ENCODE measurements at places on chromosomes 3 and 15.

- DNase-seq: no peak
Observed at GRCh38 chr15:57550640-57551039, 41.1 kb upstream of the MYZAP start.

DNA sequence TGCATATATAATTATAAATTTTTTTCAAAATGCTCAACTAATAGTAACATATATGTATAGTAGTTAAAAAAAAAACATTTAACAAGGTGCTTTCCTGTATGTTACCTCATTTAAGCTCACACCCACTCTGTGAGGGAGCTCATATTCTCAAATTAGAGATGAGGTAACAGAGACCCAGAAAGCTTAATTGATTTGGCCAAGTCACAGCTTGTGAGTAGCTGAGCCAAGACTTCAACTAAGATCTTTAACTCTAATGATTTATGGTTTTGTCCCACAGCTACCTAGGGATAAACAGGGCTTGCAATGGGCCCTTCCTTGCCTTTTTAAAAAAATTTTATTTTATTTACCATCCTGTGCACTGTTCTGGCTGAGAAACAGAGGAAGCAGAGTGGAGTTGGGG lies 230.0 kb upstream of the GOLIM4 start:
- DNase-seq: no peak

GRCh38 chr3:196684548-196685407 lies 27.3 kb downstream of the CEP19 start:
- DNase-seq: peak; percentile 33

- no peak for DNase-seq
Observed at GRCh38 chr15:91592567-91592966, 260.9 kb upstream of the SLCO3A1 start.

DNA sequence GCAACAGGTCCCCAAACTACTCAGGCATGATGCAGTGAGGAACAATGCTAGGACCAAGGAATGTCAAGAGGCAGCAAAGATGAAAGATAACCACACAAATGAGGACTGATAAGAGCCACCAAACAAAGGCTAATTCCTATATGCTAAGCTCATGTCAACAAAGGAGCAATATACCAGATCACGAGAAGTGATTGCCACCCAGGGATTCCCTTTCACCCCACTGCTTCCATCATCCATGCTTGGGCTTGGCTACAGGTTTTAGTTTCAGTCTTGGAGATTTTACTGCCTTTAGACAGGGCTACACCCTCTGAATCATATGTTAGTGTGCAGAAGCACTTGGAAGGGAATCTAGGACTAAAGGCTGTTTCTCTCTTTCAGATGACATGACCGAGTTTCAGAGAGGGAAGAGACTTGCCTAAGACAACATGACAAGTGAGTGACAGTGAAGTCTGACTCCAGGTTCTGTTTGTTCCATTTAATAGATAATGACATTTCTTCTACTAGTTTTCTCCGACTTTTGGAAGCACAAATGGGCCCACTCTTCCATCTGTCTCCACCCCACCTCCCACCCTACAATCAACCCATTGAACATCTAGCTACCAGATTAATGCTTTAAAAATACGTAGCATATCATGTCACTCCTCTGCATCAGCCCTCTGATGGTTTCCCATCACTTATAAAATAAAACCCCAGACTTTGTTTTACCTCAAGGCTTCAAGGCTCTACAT lies 173.5 kb upstream of the LRRN1 start:
- DNase-seq: no peak

DNA sequence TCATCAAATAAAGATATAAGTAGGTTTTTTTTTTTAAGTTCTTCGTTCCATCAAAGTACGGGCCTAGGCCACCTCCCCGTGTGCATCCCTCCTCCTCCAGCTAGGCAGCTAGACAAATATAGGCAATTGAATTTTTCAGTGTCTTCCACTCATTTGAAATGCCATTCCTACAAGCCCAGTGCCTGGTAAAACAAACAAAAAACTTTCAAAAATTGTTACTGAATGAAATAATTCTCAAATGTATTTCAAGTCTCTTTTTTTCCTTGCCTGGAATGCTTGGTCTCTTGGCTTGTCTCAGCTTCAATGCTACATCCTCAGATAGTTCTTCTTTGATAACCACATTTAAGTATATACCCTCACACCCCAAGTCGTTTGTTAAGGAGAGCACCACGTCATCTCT lies 3.8 kb downstream of the EIF2AK4 start:
- no peak for DNase-seq

- no peak for DNase-seq
Observed at GRCh38 chr3:69944931-69945493, 54.5 kb upstream of the SAMMSON start.

- no peak for DNase-seq
Observed at GRCh38 chr3:14441240-14441919, 39.0 kb downstream of the SLC6A6 start.

- no peak for DNase-seq
Observed at GRCh38 chr3:98482717-98483482, 14.6 kb upstream of the OR5K2 start.

GRCh38 chr3:5058471-5058951 lies 63.6 kb upstream of the ARL8B start:
- no peak for DNase-seq

DNA sequence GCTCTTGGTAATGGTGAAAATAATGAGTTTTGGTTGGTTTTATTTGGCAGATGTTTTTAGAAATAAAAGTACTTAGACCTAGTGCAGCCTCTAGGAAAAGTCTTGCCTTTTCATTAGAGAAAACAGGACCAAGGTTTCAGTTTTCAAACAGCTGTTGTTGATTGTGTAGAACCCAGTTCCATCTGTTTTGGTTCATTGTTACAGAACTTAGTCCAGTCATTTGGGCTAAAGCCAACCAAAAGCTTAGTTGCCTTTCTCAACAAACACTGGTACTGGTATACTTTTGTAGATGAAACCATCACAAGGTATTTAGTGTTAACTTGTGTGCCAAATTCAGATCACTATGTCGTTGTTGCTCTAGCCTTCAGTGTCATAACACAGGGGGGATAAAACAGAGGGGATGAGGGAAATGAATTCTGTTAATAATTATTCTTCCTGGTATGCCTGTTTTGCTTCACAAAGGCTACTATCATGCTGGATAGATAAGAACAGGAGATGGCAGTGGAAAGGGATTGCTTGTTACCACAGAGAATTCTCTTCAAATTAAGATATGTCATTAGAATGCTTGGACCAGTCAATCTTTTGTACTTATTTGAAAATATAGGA lies 12.6 kb upstream of the APH1B start:
- no peak for DNase-seq

GRCh38 chr15:67370206-67370954 lies 115.8 kb downstream of the IQCH start:
- DNase-seq: no peak

- DNase-seq: no peak
Observed at GRCh38 chr3:129992781-129993180, 18.3 kb downstream of the TRH start.

DNA sequence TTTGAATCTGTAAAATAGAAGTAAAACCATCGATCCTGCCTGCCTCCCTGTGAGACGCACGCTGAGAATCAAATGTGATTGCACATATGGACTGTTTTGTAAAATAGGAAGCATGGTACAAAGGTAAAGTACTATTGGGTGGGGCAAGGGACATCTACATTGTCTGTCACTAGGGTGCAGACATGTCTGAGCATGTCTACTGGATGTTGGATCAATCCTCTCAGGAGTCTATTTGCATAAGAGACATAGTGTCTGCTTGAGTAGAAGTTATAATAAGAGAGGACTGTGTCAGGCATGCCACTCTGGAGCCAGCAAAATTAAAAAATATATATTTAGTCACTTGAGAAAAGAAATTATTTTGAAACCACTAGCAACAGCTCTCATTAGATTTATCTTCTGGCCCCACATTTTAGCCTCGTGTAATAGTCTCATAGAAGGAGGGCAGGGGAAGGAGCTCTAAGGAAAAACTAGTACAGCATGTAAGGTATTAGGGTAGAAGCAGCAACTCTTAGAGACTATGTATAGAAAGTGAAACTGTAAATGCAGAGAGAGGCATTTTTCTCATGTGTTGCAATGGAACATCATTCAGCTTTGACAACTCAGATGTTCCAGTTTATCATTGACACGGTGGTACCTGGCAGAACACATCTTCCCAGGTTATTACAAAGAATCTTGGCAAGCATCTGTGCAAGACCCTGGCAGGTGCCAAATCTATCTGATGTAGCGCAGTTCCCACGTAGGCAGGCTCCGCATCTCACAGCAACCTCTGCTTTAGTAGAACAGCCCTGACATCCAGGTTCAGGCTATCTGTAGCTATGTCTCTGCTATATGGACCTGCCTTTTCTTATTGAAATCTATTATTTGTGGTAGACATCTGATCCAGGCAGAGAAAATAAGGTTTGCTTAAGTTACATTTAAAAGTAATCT lies 85.2 kb upstream of the CHL1 start:
- DNase-seq: no peak

GRCh38 chr15:69120732-69121131 lies 39.7 kb upstream of the GLCE start:
- no peak for DNase-seq

DNA sequence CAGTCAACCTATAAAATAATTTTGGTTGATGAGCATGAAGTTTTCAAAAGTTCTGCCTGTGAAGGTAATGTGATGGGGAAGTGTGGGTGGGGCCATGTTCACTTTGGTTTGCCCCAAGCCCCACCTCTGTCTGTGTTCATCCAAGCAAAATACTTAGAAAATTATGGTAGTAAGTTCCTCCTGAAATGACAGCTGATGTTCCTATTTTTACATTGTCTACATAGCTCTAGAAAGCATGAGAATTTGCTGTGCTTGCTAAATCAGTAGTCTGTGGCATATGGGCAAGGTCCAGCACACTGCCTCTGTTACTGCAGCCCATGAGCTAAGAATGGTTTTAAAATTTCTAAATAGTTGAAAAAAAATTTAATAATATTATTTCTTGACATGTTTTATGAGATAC lies 21.9 kb upstream of the CP start:
- DNase-seq: no peak
